ENCODE measurements at places on chromosomes 4 and X.

GRCh38 chrX:52576946-52577345 lies 60.1 kb upstream of the XAGE1B start:
- DNase-seq = no peak

GRCh38 chr4:141759796-141760425 lies 123.5 kb downstream of the IL15 start:
- no peak for DNase-seq

DNA sequence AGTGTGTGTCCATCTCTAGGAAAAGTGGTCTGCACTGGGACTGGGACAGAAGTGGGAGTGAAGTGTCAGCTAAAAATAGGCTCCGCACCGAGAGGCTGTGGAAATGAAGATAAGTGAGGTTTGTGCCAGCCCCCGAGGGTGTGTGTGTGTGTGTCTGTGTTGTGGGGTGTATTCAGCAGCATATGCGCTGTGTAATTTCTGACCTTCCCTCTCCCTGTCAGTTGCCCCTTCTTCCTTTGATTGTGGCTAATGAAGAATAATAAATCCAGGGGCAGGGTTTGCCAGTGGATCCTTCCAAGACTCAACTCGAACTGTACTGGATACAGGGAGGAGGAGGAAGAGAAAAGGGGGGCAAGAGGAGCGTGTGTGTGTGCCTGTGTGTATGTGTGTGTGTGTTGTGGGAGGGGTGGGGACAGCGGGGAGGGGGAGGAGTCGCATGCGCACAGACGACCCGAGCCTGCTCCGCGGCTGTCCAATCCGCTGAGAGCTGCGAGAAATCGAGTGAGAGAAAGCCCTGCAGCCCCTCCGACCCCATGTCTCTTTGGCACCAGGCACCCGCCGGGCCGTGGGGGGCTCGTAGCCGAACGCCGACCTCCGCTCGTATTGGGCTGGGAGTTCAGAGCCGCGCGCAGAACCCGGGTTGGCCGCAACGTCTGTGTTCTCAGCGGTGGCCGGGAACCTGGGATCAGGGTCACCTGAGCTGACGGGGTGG lies 916 bp upstream of the POU4F2 start:
- no peak for DNase-seq

GRCh38 chrX:76147106-76147505 lies 25.8 kb upstream of the PBDC1 start:
- DNase-seq = no peak

DNA sequence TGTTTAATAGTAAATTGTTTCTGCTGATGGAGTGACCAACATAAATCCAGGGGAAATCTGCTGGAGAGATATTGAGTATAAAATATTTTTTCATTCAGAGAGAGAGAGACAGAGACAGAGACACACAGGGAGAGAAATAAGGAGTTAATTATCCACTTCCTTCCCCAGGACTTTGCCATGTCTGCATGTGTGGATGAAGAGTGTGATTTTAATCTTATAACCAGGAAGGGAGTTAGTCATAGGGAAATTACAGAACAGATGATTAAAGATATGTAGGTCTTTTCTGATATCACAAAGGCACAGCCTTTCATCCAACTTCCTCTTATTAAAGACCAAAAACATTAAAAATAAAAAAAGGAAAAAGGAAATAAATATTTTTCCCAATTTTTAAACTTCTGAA lies 526.3 kb downstream of the SPRY1 start:
- no peak for DNase-seq

DNA sequence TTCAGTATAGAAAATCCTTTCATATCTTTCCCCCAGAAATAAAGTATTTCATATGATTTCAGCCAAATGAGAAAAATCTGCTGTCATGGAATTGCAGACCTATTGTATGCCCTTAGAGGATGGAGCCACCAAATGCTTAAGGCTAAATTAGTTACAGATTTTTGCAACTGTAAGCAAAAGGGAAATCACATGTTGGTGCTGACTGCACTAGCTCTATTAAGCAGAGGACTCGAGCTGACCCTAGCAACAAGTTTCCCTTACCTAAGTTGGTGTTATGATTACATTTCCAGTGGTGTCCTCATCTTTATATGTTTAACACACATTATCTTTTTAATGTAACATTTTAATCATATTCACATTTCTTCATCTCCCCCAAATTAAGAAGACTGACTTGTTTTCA lies 58.3 kb upstream of the DOCK11 start:
- no peak for DNase-seq

GRCh38 chr4:71785959-71786358 lies 2.1 kb upstream of the GC start:
- DNase-seq = no peak

GRCh38 chr4:133972586-133972985 lies 229.0 kb downstream of the PABPC4L start:
- DNase-seq = no peak

DNA sequence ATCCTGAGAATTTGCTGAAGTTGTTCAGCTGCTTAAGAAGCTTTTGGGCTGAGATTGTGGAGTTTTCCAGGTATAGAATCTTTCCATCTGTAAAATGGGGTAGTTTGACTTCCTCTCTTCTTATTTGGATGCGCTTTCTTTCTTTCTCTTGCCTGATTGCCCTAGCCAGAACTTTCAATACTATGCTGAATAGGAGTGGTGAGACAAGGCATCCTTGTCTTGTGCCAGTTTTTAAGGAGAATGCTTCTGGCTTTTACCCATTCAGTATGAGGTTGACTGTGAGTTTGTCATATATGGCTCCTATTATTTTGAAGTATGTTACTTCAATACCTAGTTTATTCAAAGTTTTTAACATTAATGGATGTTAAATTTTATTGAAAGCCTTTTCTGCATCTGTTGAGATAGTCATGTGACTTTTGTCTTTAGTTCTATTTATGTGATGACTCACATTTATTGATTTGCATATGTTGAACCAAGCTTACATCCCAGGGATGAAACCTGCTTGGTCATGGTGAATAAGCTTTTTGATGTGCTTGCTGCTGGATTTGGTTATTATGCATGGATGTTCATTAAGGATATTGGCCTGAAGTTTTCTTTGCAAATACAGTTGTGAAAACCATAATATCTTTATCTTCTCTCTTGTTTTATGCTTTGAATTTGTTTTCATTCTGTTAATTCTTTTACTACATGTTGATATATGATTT lies 573.8 kb upstream of the NDST4 start:
- no peak for DNase-seq

GRCh38 chrX:109601486-109601885 lies 23.5 kb downstream of the KCNE5 start:
- DNase-seq = no peak

GRCh38 chrX:47247999-47248320 lies 15.2 kb downstream of the USP11 start:
- no peak for DNase-seq
